ENCODE measurements at places on chromosomes 16 and 17.

DNA sequence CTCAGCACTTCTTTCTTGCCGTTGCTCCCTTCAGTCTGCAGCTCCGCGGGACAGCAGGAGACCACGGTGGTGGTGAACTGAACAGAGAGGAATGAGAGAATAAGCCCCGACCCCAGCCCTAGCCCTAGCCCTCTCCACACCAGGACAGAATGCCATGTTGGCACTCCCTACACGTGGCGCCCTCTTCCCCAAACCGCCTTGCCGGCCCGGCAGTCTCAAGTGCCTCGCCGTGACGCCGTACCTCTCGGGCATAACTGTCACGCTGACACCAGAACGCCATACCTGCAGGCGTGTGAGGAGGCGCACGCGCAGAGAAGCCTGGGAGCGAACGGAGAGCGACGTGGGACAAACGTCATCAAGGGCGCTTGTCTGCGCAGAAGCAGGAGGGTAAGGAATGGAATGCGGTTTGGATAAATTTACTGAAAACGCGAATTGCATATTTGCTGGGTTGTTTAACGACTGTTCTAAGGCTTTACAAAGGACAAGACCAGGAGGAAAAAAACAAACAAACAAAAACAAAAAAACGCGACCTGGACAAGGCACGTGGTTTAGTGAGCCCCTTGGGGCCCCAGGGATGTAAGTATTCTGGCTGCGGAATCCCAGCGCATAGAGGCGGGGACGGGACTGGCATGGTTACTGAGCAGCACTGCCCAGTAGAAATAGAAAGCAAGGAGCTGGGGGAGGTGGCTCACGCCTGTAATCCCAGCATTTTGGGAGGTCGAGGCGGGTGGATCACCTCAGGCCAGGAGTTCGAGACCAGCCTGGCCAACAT, at the start of gene AARSD1:
Gene AARSD1 (minus strand): TSS at position 294 of the 772 bp plus-strand sequence. CDS start 14 bp downstream, at position 280.
- no peak for DNase-seq

GRCh38 chr17:75754378-75755204, 10.4 kb downstream of the GALK1 start:
- DNase-seq, result no peak

DNA sequence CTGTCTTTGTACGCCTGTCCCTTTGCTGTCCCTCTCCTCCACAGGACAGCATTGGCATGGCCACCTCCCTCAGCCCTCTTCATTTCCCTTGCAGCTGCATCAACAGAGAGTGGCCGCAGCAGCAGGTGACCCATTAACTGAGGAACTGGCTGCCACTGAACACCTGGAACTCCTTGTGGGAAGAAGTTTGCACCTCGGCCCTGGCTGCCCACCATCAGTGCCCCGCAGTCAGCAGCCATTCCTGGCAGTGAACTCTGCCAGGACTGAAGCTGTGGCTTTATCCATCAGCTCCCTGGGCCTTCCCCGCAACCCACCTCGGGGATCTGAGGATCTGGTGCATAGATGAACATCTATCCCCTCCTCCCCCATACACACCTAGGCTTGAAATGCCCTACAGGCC, 13.1 kb upstream of the RNF135 start:
- DNase-seq, result no peak

DNA sequence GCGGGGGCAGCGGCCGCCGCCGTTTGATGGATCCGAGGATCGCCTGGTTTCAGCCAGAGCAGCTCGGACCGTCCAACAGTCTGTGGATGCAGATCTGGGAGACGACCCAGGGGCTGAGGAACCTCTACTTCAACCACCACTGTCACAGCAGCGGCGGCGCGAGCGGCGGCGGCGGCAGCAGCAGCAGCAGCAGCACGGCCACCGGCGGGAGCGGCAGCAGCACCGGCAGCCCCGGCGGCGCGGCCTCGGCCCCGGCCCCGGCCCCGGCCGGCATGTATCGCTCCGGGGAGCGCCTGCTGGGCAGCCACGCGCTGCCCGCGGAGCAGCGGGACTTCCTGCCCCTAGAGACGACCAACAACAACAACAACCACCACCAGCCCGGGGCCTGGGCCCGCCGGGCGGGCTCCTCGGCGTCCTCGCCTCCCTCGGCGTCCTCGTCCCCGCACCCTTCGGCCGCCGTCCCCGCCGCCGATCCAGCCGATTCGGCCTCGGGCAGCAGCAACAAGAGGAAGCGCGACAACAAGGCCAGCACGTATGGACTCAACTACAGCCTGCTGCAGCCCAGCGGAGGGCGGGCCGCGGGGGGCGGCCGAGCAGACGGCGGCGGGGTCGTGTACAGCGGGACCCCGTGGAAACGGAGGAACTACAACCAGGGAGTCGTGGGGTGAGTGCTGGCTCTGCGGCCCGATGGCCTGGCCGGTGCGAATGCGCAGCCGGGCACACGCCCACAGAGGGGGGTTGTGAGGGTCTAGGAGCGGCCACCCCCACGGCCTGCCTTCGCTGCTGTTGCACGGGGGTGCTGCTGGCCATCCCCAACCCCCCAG, 702 bp downstream of the TENT4B start:
- DNase-seq, result no peak

GRCh38 chr16:56547120-56547948, 17.5 kb upstream of the MT4 start:
- DNase-seq, result no peak

DNA sequence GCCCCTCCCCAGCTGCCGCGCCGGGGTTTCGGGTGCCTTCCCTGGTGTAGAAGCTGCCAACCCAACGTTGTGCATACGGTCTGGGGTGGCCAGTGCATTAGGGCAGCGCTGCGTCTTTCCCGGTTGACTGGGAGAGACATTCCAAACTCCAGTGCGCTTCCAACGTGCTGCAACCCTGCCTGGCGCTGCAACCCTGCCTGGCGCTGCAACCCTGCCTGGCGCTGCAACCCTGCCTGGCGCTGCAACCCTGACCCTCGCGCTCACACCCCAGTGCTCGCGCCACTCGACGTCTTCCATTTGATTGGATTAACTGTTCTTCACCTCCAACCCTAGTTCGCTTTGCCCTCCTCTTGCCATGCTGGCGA, 488 bp upstream of the HAP1 start:
- no peak for DNase-seq

All from cortex of kidney (tissue), 1 donor.